ENCODE measurements at places on chromosomes 1 and 21. TPM values are rescaled to one million over a fixed set of nuclear protein-coding genes. Genes with fewer than 3 reads are reported as not detected.

DNA sequence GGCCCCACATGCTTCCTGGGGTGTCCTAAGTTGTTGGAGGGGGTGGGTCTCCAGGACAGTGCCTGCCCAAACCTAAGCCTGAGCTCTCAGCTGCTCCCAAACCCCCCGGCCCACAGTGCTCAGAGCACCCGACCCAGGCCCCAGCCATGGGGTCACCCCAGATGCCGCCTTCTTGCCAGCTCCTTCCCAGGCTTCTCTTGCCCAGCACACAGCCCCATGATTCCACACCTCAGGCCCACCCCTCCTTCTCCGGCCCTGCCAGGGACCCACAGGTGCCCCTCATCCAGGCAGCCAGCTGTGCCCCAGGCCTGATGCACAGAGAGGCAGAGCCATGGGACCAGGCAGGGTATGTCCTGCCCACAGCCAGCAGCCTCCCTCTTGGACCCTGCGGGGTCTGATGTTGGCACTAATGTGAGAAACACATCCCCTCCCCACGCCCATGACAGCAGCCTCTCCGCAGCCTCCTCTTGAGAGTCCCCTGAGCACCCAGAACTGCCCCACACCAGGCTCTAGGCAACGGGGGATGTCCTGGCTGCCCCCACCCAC is 4.9 kb downstream of the WNT9A start:
- DNase-seq, result no peak

- no peak for DNase-seq
These were observed 126.3 kb upstream of the TMPRSS2 start for GRCh38 chr21:41634211-41634694.

The UQCRHL gene
- total RNA-seq, result 1.5 TPM

DNA sequence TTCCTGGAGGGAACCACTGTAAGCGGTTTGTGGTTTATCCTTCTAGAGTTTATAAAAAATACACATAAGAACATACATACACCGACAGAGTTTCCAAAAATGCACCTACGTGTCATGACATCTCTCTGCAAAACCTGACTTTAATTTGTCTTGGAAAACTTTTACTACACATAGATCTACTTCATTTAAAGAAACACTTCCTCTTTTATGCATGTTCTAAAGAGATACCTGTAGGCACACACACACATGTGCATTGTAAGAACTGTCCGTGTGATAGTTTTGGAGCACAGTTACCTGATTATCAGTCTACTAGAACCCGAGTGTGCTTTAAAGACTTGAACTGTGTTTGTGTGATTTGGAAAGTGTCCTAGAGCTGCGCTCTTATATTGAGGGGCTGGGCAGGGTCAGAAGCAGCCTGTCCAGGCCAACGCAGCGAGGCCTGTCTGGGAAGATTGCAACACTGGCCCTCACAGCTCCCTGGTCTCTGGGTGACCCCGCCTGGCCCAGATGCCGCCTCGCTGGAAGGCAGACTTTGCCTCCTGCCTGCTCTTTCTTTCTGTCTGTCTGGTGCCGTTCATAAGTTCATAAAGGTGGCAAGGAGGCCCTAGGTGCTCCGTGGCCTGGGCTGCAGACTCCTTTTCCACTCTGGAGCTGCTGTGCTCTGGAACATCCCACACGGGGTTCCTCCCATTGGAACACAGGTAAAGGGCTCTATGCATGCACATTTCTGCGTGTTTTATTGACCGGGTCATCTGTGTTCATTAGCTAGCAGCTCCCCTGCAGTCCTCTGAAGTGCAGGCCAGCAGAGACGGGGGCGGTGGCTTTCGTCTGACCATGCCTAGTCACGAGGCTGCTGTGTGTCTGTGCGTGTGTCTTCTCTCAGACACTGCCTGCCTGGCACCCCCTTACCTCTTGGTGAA is 46.3 kb downstream of the AGPAT3 start:
- no peak for DNase-seq

The GJA5 gene
- 11.5 TPM for total RNA-seq
